ENCODE measurements at places on chromosomes 12 and 14. TPM values are rescaled to one million over a fixed set of nuclear protein-coding genes. Genes with fewer than 3 reads are reported as not detected.

The LMNTD1 gene
- not detected for total RNA-seq

The LALBA gene
- not detected for total RNA-seq

The ADGRD1 gene
- 1.1 TPM for total RNA-seq

The NKX2-8 gene
- not detected for total RNA-seq

The FOXA1 gene
- not detected for total RNA-seq

The TRPV4 gene
- total RNA-seq: not detected

The C12orf50 gene
- total RNA-seq: 0.10 TPM

The ANO4 gene
- not detected for total RNA-seq

The DLK1 gene
- total RNA-seq: not detected

The KRT75 gene
- total RNA-seq: not detected

The TMEM253 gene
- total RNA-seq: not detected

The MMAB gene
- total RNA-seq: 24.6 TPM

The EPS8 gene
- 0.96 TPM for total RNA-seq

The GRIN2B gene
- not detected for total RNA-seq

The MEG3 gene
- not detected for total RNA-seq
